A172 (cell line): ENCODE measurements at places on chromosomes 6 and 20. TPM values are rescaled to one million over a fixed set of nuclear protein-coding genes. Genes with fewer than 3 reads are reported as not detected.
A peak's percentile ranks its signal among the peaks of the same experiment; 100 is the strongest.

- DNase-seq, result no peak
These were observed 29.1 kb upstream of the C20orf203 start for GRCh38 chr20:32702706-32703425.

GRCh38 chr6:8237668-8238067 is 135.3 kb upstream of the EEF1E1 start:
- no peak for DNase-seq

DNA sequence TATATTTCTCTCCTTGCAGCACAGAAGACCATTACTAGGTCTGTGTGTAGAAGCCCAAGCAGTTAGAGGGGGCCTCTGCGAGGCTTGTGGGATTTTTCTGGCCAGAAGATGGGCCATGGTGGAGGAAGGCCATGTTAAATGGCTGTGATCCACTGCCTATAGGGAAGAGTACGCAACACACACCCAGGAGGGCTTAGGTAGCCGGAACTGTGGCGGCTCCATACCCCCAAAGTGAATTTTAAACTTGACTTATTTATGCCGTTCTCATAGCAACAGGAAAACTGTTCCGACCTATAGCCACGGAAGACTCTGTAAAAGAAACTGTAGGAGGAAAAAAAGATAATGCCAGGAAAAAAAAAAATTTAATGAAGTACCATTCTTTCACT is 69.5 kb downstream of the SLX4IP start:
- DNase-seq, result no peak

- DNase-seq, result peak; percentile 68
These were observed 172.1 kb upstream of the GGTLC1 start for GRCh38 chr20:24160563-24161281.

DNA sequence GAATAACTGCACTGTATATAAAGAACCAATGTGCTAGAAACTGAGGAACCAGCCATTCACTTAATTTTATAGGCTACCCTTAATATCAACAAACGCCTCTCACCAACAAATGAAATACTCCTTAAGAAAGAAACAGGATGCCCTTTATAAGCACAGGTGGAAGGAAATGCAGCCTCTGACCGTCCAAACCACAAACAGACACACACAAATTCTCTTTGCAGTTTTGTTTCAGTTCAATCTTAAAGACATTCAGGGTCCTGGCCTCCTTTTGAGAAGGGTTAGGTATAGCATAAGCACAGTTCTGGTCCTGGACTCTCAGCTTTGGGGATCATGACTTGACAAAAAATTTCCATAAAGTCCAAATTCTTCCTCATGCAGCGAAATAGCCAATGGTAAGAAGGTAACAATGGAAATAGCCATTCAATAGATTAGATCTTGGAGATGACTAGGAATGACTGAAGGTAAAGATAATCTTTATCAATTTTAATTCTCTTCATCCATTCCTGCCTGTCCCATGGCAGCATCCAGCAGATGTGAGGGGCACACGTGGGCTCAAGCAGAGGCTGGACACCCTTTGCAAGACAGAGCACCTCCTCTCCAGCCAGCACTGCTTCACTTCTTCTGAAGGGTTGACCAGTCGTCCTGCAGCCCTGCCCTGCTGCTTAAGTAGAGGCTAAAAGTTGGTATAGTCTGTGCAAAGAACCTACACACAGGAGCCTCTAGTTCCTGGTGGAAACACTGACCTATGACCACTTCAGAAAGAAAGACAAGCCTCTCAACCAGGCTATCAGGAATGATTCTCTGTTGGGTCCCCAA is 123.9 kb downstream of the CD83 start:
- DNase-seq, result no peak

DNA sequence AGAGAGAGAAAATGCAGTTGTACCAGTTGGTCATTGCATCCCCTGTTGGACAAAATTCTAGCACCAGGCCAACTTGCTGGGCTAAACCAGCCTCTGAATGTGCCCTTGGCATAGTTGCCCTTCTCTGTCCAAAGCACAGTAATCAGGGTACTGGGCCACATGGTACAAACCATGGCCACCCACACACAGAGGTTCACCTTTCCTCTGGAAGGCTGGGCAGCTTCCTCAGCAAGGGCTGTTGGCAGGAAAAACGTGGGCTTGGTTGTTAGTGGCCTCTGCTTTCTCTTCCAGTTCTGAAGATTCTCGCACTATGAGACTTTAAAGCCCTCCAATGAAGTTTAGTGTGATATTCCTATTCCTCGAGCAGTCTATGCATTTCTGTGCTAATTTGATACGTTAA is 706 bp downstream of the DDO start:
- no peak for DNase-seq

DNA sequence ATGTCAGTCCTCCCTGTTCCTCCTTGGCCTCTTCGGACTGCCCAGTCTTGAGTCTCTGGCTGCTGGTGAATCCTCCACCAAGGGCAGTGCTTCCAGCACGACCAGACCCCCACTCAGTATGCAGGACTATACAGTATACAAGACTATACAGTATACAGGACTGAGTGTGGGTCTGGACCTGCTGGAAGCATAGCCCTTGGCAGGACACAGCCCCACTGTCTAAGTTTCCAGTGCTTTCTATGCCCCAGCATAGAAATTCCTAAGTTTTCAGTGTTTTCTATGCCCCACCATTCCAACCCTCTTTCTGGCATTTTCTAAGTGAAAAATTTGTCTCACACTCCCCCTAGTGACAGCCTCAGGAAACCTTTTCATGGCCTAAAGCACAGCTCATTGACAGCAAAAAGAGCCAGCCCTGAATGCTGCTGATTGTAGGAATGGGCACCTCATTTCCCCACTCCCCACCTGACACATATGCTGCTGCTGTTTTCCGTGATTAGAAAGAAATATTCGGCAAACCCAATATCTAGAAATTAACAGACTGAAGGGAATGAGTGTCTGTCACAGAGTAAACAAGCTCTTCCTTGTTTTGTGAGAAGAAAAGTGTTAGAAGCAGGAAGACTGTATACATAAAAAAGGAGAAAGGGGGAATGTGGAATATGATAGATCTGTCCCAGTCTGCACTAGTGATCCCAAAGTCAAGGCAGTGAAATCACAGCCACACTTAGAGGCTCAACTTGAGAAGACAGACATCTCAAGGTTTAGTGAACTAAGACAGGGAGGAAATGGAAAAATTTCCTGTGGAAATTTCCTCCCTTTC is 206.9 kb downstream of the IBTK start:
- peak; percentile 33 for DNase-seq

Gene VGLL2
- total RNA-seq, result not detected in 2 replicates

Gene HUS1B
- 0.12 and 1.2 TPM in 2 replicates for total RNA-seq

Gene LIN28B
- total RNA-seq, result not detected in 2 replicates
